ENCODE measurements at places on chromosomes 2 and 18. TPM values are rescaled to one million over a fixed set of nuclear protein-coding genes. Genes with fewer than 3 reads are reported as not detected.

Gene ADCYAP1
- total RNA-seq: not detected

- no peak for DNase-seq
These were observed 24.3 kb downstream of the CRIM1 start for GRCh38 chr2:36379710-36380448.

Gene TXNDC2
- total RNA-seq: not detected

DNA sequence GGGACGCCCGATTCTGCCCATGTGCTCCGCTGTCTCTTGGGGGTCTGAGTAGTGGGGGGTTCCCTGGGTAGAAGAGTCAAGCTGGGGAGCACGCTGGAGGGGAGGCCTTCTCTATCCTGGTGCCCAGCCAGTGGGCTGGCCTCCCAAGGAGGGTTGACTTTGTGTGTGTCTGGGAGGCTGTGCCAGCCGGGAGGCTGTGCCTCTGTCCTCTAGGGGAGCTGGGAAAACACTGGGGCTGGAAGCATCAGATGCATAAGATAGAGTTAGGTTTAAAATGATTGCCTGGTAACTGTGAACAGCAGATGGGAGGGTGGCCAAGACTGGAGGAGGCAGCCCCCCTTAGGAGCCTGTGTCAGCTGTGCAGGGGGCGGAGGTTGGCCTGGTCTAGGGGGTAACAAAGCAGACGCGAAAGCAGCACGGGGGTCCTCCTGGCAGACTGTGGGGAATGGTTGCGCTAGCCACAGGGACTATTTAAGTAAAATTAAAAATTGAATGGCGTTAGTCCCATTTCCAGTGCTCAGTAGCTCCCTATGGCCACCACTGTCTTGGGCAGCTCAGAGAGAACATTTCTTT is 1.3 kb downstream of the ING5 start:
- DNase-seq: peak; percentile 12

Gene CYP1B1
- 3.3 TPM for total RNA-seq

GRCh38 chr2:39488450-39488849 is 51.4 kb upstream of the MAP4K3 start:
- DNase-seq: no peak

- no peak for DNase-seq
These were observed 51.8 kb downstream of the LIPG start for GRCh38 chr18:49613641-49614151.

DNA sequence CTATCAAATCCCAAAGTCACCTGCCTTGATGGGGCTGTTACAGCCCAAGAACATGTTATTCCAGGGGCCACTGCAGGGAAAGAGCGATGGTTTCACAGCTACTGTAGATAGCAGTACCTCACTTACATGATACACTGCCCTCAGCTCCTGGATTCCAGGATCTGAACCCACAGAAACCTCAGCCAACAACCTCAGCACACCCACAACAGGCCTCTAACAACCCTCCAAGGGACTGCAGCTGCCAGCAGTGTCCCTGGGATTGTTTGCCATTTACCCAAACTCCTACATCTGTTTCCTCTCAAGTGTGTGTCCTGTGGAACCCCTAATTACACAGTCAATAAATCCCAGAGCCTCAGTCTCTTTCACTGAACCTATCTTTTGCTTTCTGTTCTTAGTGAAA is 28.2 kb downstream of the OSBPL1A start:
- DNase-seq: peak; percentile 66

- DNase-seq: peak; percentile 21
These were observed 66.4 kb downstream of the EPAS1 start for GRCh38 chr2:46363535-46364170.

- DNase-seq: no peak
These were observed 279.8 kb downstream of the CLIP4 start for GRCh38 chr2:29394981-29395350.

GRCh38 chr2:29241955-29242565 is 126.8 kb downstream of the CLIP4 start:
- DNase-seq: no peak

- no peak for DNase-seq
These were observed 157.3 kb downstream of the CDCA7 start for GRCh38 chr2:173511942-173512341.

Gene LIMS3
- 3.3 TPM for total RNA-seq

Gene OTOS
- not detected for total RNA-seq

Gene EMILIN1
- 0.29 TPM for total RNA-seq

Gene TRIB2
- total RNA-seq: 5.3 TPM

GRCh38 chr2:84131278-84131830 is 327.7 kb downstream of the SUCLG1 start:
- DNase-seq: no peak

DNA sequence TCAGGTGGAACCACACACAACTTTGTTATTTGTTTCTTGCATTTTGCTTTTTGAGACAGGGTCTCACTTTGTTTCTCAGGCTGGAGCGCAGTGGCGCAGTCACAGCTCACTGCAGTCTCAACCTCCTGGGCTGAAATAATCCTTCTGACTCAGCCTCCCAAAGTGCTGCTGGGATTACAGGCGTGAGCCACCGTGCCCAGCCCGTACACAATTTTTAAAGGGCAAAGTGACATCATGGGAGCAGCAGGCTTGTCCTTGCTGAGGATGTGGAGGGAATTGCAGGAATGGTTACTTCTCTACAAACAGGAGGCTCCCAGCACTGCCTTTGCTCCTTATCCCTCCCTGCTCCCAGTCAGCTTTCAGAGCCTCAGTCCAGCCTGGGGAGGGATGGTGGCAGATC is 355.9 kb upstream of the KLHL29 start:
- no peak for DNase-seq

- DNase-seq: no peak
These were observed 30.6 kb downstream of the SOWAHC start for GRCh38 chr2:109644571-109645275.

Gene SIGLEC15
- total RNA-seq: not detected

- no peak for DNase-seq
These were observed 2.8 kb downstream of the ZFP36L2 start for GRCh38 chr2:43223521-43224001.

Gene SLC39A6
- 23.7 TPM for total RNA-seq

DNA sequence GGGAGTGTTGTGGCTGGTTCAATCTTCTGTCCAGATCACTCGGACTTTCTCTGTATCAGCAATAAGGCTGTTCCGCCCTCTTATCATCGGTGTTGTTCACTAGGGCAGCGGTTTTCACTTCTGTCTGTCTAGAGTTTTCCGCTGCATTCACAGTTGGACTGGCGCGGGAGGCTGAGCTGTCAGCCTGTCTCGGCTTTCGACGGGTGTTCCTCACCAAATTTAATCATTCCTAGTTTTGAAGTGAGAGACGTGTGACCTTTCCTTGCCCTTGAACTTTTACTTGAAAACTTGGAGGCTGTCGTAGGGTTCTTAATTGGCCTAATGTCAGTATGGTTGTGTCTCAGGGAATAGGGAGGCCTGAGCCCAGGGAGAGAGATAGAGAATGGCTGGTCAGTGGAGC is 108.3 kb downstream of the NFATC1 start:
- DNase-seq: peak; percentile 29

GRCh38 chr18:34848695-34849094 is 138.6 kb downstream of the DTNA start:
- DNase-seq: no peak

Gene LRRC30
- not detected for total RNA-seq

GRCh38 chr18:69022426-69022825 is 224.5 kb downstream of the CCDC102B start:
- DNase-seq: no peak

GRCh38 chr2:46041434-46041833 is 255.8 kb upstream of the EPAS1 start:
- no peak for DNase-seq

- DNase-seq: no peak
These were observed 60.2 kb upstream of the FZD7 start for GRCh38 chr2:201973305-201973928.

Gene TPO
- total RNA-seq: not detected

DNA sequence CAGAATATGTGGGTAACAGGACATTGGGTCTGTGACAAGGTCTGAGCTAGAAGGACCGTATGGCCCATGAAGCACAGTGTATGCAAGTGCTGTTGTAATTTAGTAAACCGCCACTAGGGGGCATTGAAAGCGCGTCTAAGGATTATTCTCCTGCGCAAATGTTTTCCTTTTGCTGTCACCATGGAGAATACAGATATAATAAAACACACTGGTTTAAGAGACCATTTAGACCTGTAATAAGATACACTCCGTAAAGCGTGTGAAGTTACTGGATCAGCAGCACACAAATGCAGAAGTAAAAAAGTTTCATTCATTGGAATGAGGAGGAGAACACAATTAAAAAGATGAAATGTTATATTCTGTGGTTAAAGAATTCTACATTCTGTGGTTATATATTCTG is 272.4 kb downstream of the AGAP1 start:
- peak; percentile 58 for DNase-seq

GRCh38 chr18:3283908-3284307 is 22.0 kb downstream of the MYL12B start:
- DNase-seq: no peak

- no peak for DNase-seq
These were observed 113.3 kb downstream of the SMAD2 start for GRCh38 chr18:47817017-47817794.

- no peak for DNase-seq
These were observed 438.5 kb downstream of the ZNF516 start for GRCh38 chr18:76056471-76057110.

DNA sequence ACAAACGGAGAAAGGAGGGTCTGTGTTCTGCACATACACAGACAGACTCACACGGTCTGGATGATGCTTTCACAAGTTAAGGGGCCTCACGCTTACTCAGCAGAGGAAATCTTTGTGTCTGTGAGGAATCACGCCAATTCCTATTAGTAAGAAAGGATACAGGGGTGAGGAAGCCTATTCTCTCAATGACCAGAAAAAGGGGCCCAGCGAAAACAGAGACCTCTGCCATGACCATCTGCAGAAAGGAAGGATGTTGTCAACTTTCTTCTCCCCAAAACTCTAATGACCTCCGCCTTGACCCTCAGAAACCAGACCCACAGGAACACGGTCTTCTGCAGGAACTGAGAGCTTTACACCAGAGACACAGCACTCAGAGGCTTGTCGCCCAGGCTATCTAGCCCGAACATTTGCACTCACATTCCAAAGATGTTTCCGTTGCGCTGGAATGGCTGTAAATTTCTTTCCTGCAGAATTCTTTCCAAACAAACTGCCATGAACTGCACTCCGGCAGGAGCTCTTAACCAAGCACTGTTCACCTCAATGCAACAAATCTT is 186.3 kb downstream of the TCF4 start:
- DNase-seq: no peak

Gene OSBPL6
- 1.9 TPM for total RNA-seq

GRCh38 chr2:190360965-190361364 is 17.6 kb downstream of the INPP1 start:
- DNase-seq: no peak

- DNase-seq: no peak
These were observed 49.2 kb upstream of the OTOS start for GRCh38 chr2:240189686-240190085.
